ENCODE measurements at places on chromosomes 11 and 22.

GRCh38 chr11:134486106-134486505 is 74.1 kb upstream of the B3GAT1 start:
- DNase-seq, result no peak

- DNase-seq, result no peak
These were observed 992.8 kb downstream of the DLG2 start for GRCh38 chr11:84634309-84634708.

- DNase-seq, result no peak
These were observed 15.6 kb upstream of the NECTIN1 start for GRCh38 chr11:119744577-119744976.

DNA sequence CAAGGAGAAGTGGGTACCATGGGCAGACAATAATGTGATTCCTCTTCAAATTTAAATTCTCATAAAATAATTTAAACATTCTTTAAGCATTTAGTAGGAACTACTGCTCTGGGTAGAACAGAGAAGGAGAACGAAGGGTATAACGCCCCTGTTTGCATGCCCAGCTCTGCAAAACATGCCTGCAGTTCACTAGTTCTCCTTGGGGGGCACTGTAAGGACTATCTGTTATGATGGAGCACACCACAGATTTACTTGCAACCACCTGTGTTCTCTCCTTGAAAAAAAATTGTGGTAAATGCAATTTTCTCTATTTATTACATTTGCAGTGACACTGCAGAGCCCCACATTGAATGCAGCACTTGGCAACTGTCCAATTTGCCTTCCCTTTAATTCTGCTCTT is 100.3 kb downstream of the GUCY1A2 start:
- no peak for DNase-seq
